Osteoblast (primary cell): ENCODE measurements at places on chromosomes 12 and 14. TPM values are rescaled to one million over a fixed set of nuclear protein-coding genes. Genes with fewer than 3 reads are reported as not detected.

GRCh38 chr14:53011053-53011462, 60.2 kb upstream of the FERMT2 start:
- peak; percentile 91 for DNase-seq

GRCh38 chr12:85280984-85281630, 1.1 kb downstream of the ALX1 start:
- DNase-seq, result no peak

DNA sequence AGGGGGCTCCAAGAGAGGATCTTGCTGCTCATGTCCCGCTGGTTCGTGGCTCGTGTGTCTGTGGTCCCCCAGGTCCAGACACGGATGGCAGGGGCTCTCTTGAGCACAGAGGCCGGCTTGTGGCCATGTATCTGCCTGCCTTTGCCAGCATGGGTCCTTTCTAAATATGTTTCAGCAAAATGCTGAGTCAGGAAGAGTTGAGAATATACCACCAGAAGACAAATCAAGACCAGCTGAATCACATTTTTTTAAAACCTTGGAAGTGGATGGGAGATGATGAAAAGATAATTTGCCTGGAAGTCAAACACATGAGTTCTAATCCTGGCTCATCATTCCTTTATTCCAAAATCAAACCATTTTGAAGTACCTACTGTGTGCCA, 58.0 kb downstream of the NUAK1 start:
- no peak for DNase-seq

DNA sequence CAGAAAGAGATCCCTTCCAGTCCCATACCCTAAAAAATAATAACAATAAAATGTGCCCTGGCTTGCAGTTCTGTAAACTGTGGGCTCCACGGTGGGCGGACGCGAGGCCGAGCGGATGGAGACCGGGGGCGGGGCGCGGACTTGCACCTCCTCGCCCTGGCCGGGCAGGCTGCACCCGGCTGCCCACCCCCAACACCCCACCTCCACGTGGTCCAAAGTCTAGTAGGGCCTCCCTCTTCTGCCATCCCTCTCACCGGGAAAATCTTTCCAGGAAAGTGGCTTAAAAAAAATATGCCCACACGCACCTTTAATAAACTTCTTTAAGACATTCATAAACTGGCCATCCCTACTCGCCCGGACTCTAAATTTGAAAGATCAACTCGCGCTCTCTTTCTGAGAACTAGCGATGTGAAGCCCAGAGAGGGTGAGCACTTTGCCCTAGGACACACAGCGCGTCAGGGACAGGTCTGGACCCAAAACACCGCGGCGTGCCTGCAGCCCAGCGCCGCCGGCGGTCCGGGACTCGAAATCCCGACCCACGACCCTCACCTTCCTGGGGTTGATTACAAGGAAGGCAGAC, 1.9 kb upstream of the BCL11B start:
- DNase-seq, result peak; percentile 80

Gene NFE2
- total RNA-seq, result 1.4 and 2.7 TPM in 2 replicates
